Glutamatergic neuron (in vitro differentiated cells): ENCODE measurements at places on chromosomes 4 and X. TPM values are rescaled to one million over a fixed set of nuclear protein-coding genes. Genes with fewer than 3 reads are reported as not detected.

- no peak overlapping the region for H3K27ac ChIP-seq
- H3K36me3 ChIP-seq, result no peaks in the 10 kb centered on the region
- H3K4me3 ChIP-seq, result no peak overlapping the region
Measured at GRCh38 chr4:15381806-15382338, 46.0 kb upstream of the C1QTNF7 start.

- H3K36me3 ChIP-seq, result no peaks in the 10 kb centered on the region
- H3K4me3 ChIP-seq, result no peak overlapping the region
- DNase-seq, result no peak
- H3K27me3 ChIP-seq, result no peaks in the 10 kb centered on the region
- no peaks in the 10 kb centered on the region for H3K4me1 ChIP-seq
- H3K27ac ChIP-seq, result peak overlapping the region; percentile 33
Measured at GRCh38 chrX:13216139-13216538, 103.7 kb downstream of the ATXN3L start.

DNA sequence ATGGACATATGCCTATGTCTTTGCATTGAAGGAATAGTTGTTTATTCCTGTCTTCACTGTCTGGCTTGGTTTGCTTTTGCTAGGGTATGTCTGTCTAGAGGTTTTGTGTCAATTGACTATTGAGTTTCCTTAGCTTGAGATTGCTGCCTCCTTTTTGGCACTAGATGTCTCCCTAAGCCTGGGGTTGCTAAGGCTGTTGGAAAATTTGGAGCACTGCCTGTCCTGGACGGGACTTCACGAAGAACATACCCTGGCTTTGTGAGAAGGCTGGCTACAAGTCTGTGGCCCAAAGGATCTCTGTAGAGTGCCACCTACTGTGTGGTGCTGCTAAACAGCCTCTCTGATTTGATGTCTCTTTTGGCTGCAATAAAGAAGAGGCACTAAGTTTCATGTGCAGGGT lies 183.8 kb upstream of the NUDT10 start:
- no peak for DNase-seq
- H3K27me3 ChIP-seq, result no peaks in the 10 kb centered on the region
- H3K4me3 ChIP-seq, result no peak overlapping the region
- H3K4me1 ChIP-seq, result no peaks in the 10 kb centered on the region
- no peaks in the 10 kb centered on the region for H3K36me3 ChIP-seq
- no peak overlapping the region for H3K27ac ChIP-seq

Gene PNCK
- 4.3 TPM for total RNA-seq

DNA sequence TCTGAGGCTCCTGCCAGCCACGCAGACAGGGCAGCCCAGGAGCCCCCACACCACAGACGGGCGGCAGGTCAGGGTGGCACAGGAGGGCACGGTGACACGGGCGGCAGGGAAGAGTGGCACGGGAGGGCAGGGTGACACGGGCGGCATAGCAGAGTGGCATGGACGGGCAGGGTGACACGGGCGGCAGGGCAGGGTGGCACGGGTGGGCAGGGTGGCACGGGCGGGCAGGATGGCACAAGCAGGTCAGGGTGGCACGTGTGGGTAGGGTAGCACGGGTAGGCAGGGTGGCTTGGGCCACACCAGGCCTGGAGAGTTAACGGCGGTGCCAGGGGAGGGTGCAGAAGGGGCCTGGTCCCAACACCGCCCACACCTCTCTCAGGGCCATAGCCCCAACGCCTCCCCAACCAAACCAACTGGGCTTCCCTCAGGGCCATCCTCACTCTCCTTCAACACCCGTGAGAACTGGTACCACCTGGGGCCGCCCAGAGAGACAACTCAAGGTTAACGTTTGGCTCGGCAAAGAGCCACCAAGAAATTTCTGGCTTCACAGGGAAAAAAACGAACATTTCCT lies 3.4 kb downstream of the CTBP1 start:
- H3K36me3 ChIP-seq, result no peaks in the 10 kb centered on the region
- H3K4me1 ChIP-seq, result peaks cover 45% of the 10 kb centered on the region
- peak overlapping the region; percentile 96 for H3K4me3 ChIP-seq
- DNase-seq, result no peak
- peaks cover 28% of the 10 kb centered on the region for H3K27me3 ChIP-seq

Gene NR3C2
- total RNA-seq, result 0.29 TPM

Gene TRIM75
- 0.29 TPM for total RNA-seq

DNA sequence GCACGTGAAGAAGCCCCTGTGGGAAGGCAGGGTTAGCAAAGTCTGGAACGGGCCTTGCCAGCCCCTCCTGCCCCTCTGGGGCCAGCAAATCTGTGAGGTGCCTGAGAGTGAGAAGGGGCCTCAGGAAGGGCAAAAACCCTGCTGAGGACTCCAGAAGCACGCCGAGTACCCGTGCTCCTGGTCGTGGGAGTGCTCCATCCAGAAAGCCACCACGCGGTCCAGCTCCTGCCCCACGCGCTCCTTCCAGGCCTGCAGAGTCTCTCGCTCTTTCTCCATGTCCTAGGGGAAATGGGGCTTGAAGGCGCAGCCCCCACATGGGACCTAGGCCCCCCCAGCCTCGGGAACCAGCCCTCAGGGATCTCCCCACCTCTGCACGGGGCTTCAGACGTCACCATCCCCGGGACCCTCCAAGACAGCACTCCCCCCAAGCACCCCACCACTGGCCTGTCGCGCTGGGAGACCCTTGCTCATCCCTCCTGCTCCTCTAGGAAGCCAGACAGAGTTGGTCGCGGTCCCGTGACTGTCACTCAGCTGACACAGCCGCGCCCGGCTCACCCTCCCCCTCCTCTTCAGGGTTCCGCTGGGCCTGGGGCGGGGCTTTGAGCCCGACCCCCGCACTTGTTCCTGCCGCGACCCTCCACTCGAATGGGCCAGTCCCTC lies at the start of gene RENBP:
RENBP (minus strand) TSS at position 504 of the 660 bp plus-strand sequence; CDS start at position 471, 33 bp downstream.
- peaks cover 3% of the 10 kb centered on the region for H3K4me1 ChIP-seq
- peaks cover 3% of the 10 kb centered on the region for H3K27me3 ChIP-seq
- peak within 1 kb of the TSS; percentile 79 for H3K4me3 ChIP-seq
- DNase-seq, result peak; percentile 64
- H3K27ac ChIP-seq, result no peak within 1 kb of the TSS

DNA sequence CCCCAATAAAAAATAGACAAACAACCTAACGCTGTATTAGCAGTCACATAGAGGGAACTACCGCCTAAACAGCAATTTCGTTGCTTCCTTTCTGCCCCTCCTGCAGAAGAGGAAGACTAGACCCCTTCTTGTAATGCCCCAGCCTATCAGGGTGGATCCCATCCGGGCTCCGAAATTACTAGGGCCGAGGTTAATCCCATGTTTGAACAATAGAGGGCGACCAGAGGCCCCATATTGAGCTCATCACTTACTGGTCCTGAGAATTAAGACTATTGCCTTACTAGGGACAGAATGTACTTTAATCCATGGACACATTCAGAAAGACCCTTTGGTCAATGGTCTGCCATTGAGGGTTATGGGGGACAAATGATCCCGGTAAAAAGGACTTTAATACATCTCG lies 11.8 kb upstream of the ZNF630 start:
- DNase-seq, result peak; percentile 39
- no peaks in the 10 kb centered on the region for H3K36me3 ChIP-seq
- H3K4me1 ChIP-seq, result peaks cover 4% of the 10 kb centered on the region

- H3K4me1 ChIP-seq, result peaks cover 14% of the 10 kb centered on the region
- peaks cover 8% of the 10 kb centered on the region for H3K36me3 ChIP-seq
- H3K4me3 ChIP-seq, result no peak overlapping the region
- H3K27me3 ChIP-seq, result peaks cover 4% of the 10 kb centered on the region
- peak overlapping the region; percentile 59 for H3K27ac ChIP-seq
- DNase-seq, result no peak
Measured at GRCh38 chr4:185040523-185040922, 22.2 kb downstream of the HELT start.

- no peak overlapping the region for H3K27ac ChIP-seq
- H3K4me1 ChIP-seq, result no peaks in the 10 kb centered on the region
- no peaks in the 10 kb centered on the region for H3K36me3 ChIP-seq
- DNase-seq, result no peak
Measured at GRCh38 chrX:3520982-3521381, 174.5 kb upstream of the MXRA5 start.

GRCh38 chr4:103482471-103482870 lies 237.3 kb downstream of the TACR3 start:
- H3K4me3 ChIP-seq, result no peak overlapping the region
- no peak for DNase-seq
- H3K4me1 ChIP-seq, result no peaks in the 10 kb centered on the region
- H3K27me3 ChIP-seq, result peaks cover 3% of the 10 kb centered on the region

Gene CFAP99
- total RNA-seq, result not detected

Gene RIPPLY1
- not detected for total RNA-seq

DNA sequence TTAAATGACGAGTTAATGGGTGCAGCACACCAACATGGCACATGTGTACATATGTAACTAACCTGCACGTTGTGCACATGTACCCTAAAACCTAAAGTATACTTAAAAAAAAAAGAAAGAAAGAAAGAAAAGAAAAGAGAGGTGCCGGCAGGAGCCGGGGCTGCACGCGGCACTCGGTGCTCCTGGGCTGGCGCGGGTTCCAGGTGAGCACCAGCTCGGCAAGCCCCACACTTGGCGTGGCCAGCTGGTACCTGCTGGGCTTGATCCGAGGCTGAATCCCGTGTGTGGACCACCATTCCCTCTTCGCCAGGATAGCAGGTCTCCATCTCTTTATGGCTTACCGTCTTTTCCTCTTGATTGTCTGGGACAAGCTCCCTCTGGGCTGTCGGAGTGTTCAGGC lies 17.9 kb upstream of the HERC6 start:
- DNase-seq, result no peak
- H3K27me3 ChIP-seq, result no peaks in the 10 kb centered on the region
- peaks cover 5% of the 10 kb centered on the region for H3K36me3 ChIP-seq
- no peaks in the 10 kb centered on the region for H3K4me1 ChIP-seq

- no peak overlapping the region for H3K27ac ChIP-seq
- H3K4me1 ChIP-seq, result peaks cover 20% of the 10 kb centered on the region
- DNase-seq, result peak; percentile 56
- peaks cover 21% of the 10 kb centered on the region for H3K27me3 ChIP-seq
- H3K36me3 ChIP-seq, result no peaks in the 10 kb centered on the region
Measured at GRCh38 chr4:6546681-6547447, 28.1 kb upstream of the MAN2B2 start.

- H3K4me1 ChIP-seq, result peaks cover 3% of the 10 kb centered on the region
- H3K36me3 ChIP-seq, result peaks cover 3% of the 10 kb centered on the region
- no peak for DNase-seq
- peaks cover 4% of the 10 kb centered on the region for H3K27me3 ChIP-seq
- H3K4me3 ChIP-seq, result no peak overlapping the region
Measured at GRCh38 chr4:6204871-6205566, 4.7 kb upstream of the JAKMIP1 start.

Gene FSTL5
- total RNA-seq, result 9.2 TPM

Gene PCDH19
- 4.1 TPM for total RNA-seq

Gene CENPE
- 8.5 TPM for total RNA-seq

- peak; percentile 24 for DNase-seq
- no peaks in the 10 kb centered on the region for H3K36me3 ChIP-seq
- no peak overlapping the region for H3K4me3 ChIP-seq
- H3K27ac ChIP-seq, result no peak overlapping the region
Measured at GRCh38 chrX:153474718-153475117, 4.3 kb upstream of the HAUS7 start.

GRCh38 chr4:14532436-14532835 lies 469.8 kb upstream of the CPEB2 start:
- no peak for DNase-seq
- H3K36me3 ChIP-seq, result no peaks in the 10 kb centered on the region
- no peaks in the 10 kb centered on the region for H3K4me1 ChIP-seq
- no peak overlapping the region for H3K27ac ChIP-seq
- H3K4me3 ChIP-seq, result no peak overlapping the region
- peaks cover 2% of the 10 kb centered on the region for H3K27me3 ChIP-seq

Gene RBMX
- 246 TPM for total RNA-seq

DNA sequence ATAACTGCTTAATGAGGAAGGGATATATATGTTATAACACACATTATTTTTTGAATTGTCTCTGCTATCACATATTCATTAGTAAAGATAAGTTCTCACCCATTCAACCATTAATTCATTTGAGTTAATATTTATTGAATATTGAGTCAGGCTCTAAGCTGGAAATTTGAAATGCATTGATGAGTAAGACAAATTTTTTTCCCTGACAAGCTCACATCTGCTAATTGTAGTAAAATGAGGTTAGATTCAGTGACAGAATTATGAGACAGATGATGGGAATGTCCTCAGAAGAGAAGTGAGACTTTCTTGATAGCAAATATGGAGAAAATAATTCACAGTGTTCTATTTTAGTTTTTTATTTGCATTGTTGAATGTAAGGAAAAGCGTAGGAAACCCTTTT lies 194.3 kb downstream of the SLC4A4 start:
- no peak overlapping the region for H3K27ac ChIP-seq
- H3K4me3 ChIP-seq, result no peak overlapping the region
- no peaks in the 10 kb centered on the region for H3K27me3 ChIP-seq
- no peaks in the 10 kb centered on the region for H3K36me3 ChIP-seq

Gene KDR
- 2.0 TPM for total RNA-seq

GRCh38 chr4:27368781-27369180 lies 508.1 kb downstream of the STIM2 start:
- H3K4me1 ChIP-seq, result no peaks in the 10 kb centered on the region
- no peak for DNase-seq
- H3K4me3 ChIP-seq, result no peak overlapping the region
- H3K36me3 ChIP-seq, result no peaks in the 10 kb centered on the region
- H3K27ac ChIP-seq, result no peak overlapping the region

GRCh38 chr4:26529479-26529878 lies 39.2 kb upstream of the CCKAR start:
- no peak for DNase-seq
- H3K4me3 ChIP-seq, result no peak overlapping the region
- H3K27ac ChIP-seq, result no peak overlapping the region

Gene GPR50
- 0.42 TPM for total RNA-seq

- no peak overlapping the region for H3K4me3 ChIP-seq
- H3K4me1 ChIP-seq, result no peaks in the 10 kb centered on the region
- H3K27ac ChIP-seq, result no peak overlapping the region
- no peaks in the 10 kb centered on the region for H3K27me3 ChIP-seq
Measured at GRCh38 chrX:120463241-120463640, 5.9 kb downstream of the LAMP2 start.

Gene CXCL6
- not detected for total RNA-seq

Gene ELF4
- 0.10 TPM for total RNA-seq

- H3K4me3 ChIP-seq, result no peak overlapping the region
- H3K4me1 ChIP-seq, result peaks cover 4% of the 10 kb centered on the region
- H3K27me3 ChIP-seq, result peaks cover 20% of the 10 kb centered on the region
- no peak for DNase-seq
Measured at GRCh38 chr4:818106-818921, 7.6 kb downstream of the CPLX1 start.

- peaks cover 25% of the 10 kb centered on the region for H3K36me3 ChIP-seq
- H3K27me3 ChIP-seq, result peaks cover 4% of the 10 kb centered on the region
- H3K4me1 ChIP-seq, result no peaks in the 10 kb centered on the region
- H3K27ac ChIP-seq, result peak overlapping the region; percentile 95
Measured at GRCh38 chrX:64975491-64975890, 759 bp downstream of the ZC4H2 start.

GRCh38 chr4:186932631-186933187 lies 209.1 kb upstream of the FAT1 start:
- no peak overlapping the region for H3K4me3 ChIP-seq
- peaks cover 6% of the 10 kb centered on the region for H3K36me3 ChIP-seq
- no peak overlapping the region for H3K27ac ChIP-seq
- H3K27me3 ChIP-seq, result no peaks in the 10 kb centered on the region
- DNase-seq, result no peak
- H3K4me1 ChIP-seq, result no peaks in the 10 kb centered on the region

Gene SERTM2
- total RNA-seq, result not detected

GRCh38 chr4:148795156-148795864 lies 353.1 kb upstream of the NR3C2 start:
- no peaks in the 10 kb centered on the region for H3K4me1 ChIP-seq
- no peak for DNase-seq
- H3K4me3 ChIP-seq, result no peak overlapping the region
- H3K27ac ChIP-seq, result no peak overlapping the region

GRCh38 chr4:7937006-7937405 lies 2.7 kb downstream of the AFAP1 start:
- peaks cover 29% of the 10 kb centered on the region for H3K27me3 ChIP-seq
- peaks cover 37% of the 10 kb centered on the region for H3K4me1 ChIP-seq
- no peak for DNase-seq

Gene KIF4A
- total RNA-seq, result 4.6 TPM
